Glutamatergic neuron (in vitro differentiated cells): ENCODE measurements at places on chromosomes 6 and 20.

GRCh38 chr20:35311409-35311808, 19.2 kb upstream of the FAM83C start:
- no peak for DNase-seq

DNA sequence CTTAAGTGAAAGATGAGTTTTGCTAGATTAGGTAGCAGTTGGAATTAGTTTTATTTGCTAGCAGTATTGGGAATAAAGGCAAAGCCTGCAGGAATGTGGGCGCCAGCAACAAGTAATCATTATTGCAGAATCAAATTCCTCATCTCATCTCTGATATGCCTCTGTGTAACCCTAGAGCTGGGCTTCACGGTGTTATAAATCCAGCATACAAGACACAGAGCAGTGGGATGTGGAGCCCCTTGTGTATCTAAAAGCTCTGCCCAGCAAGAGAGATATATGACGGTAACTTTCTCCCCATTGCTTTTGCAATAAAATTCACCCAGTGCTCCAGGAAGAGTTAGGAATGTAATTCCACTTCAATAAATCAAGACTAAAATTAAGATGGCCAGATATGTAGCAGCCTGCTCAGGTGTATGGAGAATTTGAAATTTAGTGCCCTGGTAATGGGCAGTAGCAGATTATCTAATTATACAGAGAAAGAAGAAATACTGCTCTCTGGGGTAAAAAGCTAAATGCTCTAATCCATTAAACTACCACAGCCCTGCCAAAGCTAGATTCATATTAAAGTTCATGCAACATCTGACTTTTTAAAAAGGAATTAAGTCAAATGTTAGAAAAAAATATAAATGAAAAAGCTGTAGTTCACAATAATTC, 5.6 kb upstream of the BLOC1S5 start:
- DNase-seq, result no peak

DNA sequence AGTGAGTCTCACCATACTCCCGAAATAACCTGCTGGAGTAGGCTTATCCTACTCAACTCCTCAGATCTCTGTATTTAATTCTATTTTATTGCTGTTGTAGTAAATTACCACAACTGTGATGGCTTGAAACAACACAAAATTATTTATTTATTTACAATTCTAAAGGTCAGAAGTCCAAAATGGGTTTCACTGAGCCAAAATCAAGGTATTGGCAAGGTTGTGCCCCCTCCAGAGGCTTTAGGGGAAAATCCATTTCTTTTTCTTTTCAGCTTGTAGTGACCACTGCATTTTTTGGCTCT, 869 bp upstream of the SLC17A2 start:
- DNase-seq, result no peak

GRCh38 chr20:62805711-62806382, 1.2 kb downstream of the OGFR start:
- peak; percentile 73 for DNase-seq

DNA sequence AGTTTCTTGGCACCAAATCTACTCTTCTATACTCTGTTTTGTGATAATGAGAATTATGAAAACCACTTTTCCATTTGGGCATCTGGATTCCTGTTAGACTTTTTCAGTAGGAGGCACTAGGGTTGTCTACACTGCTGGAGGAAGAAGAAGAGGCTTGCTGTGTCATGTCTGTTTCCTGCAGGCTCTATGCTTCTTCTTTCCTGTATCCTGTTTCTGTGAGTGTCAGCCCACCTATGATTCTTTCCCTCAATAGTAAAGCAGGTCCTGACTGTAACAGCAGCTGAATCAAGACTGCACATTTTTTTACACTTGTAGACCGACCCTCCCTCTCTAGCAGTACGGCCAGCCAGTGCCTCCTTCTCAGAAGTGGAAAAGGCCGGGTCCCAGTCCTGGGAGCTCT, 603.9 kb downstream of the HDGFL1 start:
- no peak for DNase-seq
